ENCODE measurements at places on chromosomes 7 and 10.

- DNase-seq: no peak
These were observed 64.6 kb downstream of the WDFY4 start for GRCh38 chr10:48749254-48749787.

GRCh38 chr10:57830877-57831560 lies 436.7 kb downstream of the IPMK start:
- no peak for DNase-seq

GRCh38 chr10:34886906-34887642 lies 72.0 kb upstream of the PARD3 start:
- no peak for DNase-seq

- DNase-seq: no peak
These were observed 9.8 kb downstream of the RHBDD2 start for GRCh38 chr7:75888464-75889222.

GRCh38 chr10:68435803-68436202 lies 28.7 kb upstream of the RUFY2 start:
- no peak for DNase-seq

- peak; percentile 84 for DNase-seq
These were observed 11.8 kb upstream of the CAMK2G start for GRCh38 chr10:73886085-73886529.

DNA sequence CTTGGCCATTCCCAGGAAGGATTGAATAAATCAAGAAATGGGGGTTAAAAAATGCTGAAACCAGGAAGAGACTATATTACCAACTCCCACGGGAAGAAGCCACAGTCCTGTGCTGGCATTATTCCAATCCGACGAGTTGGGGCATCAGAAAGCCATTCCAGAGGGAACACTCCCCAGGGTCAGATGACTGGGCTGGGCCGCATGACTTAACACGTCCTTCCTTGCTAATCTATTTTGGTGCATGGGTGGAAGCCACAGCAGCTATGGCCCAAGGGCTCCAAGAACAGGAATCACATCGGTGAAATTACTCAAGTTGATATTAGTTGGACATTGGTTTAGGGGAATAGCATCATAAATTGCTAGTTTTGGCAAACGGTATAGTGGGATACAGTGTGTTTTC lies 592.9 kb upstream of the NRP1 start:
- peak; percentile 34 for DNase-seq

- DNase-seq: no peak
These were observed 70.0 kb upstream of the SMIM30 start for GRCh38 chr7:113188396-113188795.

GRCh38 chr7:21412410-21412851 lies 15.5 kb upstream of the SP4 start:
- DNase-seq: no peak

DNA sequence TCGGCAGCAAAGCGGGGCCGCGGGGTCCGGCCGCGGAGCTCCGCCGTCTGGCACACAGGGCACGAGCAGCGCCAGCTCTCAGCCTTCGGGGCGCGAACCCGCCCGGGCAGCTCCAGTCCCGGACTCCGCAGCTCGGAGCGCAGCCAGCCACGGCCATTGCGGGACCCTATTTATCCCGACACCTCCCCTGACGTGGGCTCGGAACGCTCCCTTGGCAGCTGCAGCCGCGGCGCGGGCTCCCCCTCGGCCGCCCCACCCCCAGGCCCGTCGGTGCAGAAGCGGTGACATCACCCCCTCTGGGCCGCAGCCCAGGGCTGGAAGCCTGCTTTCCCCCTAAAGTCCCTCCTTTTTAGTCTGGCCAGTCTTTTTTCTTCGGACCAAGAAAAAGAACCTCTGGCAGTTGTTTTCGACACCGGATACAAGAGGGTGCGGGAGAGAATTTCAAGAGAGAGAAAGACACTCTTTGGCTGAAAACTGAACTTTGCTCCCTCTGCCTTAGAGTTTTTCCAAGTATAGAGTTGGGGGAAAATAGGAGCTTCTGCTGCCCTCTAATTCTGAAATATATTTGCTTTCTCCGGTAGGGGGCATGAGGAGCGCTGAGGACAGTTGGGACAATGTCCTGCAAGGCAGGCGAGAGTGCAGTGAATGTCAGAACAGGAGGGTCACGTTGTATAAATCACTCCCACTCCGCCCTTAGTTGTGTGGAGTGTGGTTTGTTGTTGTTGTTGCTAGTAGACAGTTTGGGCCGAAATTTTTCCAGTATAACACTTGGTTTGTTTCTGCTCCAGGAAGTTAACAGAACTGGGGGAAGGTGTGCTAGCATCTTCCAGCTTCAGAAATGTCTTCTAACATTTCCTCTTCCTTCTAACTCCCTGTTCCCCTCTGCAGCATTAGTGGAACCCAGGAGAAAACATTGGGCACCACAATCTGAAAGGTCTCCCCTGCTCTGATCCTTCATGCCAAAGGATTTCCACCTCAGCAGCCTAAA lies at the start of gene SFRP4:
Gene SFRP4 (minus strand): TSS at position 145 of the 988 bp plus-strand sequence. CDS start 280 bp downstream, outside the sequence.
- peak; percentile 86 for DNase-seq

DNA sequence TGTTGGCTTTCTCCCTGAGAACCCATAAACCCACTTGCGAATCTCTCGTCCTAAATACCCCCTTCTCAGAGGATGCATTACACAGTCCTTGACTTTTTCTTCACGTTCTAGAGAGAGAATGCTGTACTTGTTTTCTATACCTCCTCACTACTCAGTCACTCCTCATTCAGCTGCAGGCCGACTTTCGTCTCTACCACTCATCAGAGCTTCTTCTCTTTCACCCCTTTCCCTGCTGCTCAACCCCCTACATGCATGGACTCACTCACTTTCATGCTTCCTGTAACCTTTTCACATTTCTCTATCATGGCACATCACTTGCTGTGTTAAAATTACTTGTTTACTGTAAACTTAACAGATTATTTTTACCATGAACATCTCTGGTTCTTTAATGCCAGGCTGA lies 19.8 kb downstream of the MDFIC start:
- DNase-seq: no peak

- no peak for DNase-seq
These were observed 2.6 kb downstream of the CPVL start for GRCh38 chr7:29143751-29144150.

GRCh38 chr7:2834748-2835441 lies 9.2 kb downstream of the GNA12 start:
- DNase-seq: no peak

- no peak for DNase-seq
These were observed 232.5 kb upstream of the FZD1 start for GRCh38 chr7:91031757-91032156.

GRCh38 chr7:5041047-5041446 lies 4.6 kb upstream of the RBAK start:
- DNase-seq: peak; percentile 28

- DNase-seq: no peak
These were observed 75.2 kb upstream of the CHST15 start for GRCh38 chr10:124168581-124168980.

GRCh38 chr7:135274495-135275268 lies 41.0 kb downstream of the STRA8 start:
- DNase-seq: peak; percentile 68

DNA sequence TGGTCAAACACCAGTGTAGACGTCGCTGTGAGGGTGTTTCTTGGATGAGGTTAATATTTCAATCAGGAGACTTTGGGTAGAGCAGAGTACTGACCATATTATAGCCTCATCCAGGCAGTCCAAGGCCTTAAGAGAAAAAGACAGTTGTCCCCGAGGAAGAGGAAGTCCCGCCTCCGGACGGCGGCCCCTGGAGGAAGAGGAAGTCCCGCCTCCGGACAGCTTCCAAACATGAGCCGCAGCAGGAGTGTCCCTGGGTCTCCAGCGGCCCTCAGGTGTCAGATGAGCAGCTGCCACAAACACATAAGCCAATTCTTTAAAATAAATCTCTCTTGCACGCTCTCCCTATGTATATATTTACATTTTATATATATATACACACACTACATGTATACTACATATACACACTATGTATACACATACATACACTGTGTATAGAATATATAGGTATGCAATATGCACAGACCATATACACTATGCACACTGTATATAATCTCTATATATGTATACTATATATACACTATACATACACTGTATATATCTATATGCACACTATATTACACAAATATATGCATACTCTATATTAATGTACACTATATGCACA lies 37.5 kb downstream of the PWWP2B start:
- no peak for DNase-seq

- DNase-seq: no peak
These were observed 1013.5 kb downstream of the GATA3 start for GRCh38 chr10:9068003-9068402.

- no peak for DNase-seq
These were observed 57.7 kb upstream of the DNAJB6 start for GRCh38 chr7:157278791-157279724.

GRCh38 chr10:109875828-109876821 lies 47.2 kb downstream of the XPNPEP1 start:
- DNase-seq: no peak

GRCh38 chr10:69974551-69975155 lies 78.0 kb upstream of the MACROH2A2 start:
- DNase-seq: no peak

- peak; percentile 88 for DNase-seq
These were observed 7.3 kb upstream of the KLHDC10 start for GRCh38 chr7:130063036-130063435.

DNA sequence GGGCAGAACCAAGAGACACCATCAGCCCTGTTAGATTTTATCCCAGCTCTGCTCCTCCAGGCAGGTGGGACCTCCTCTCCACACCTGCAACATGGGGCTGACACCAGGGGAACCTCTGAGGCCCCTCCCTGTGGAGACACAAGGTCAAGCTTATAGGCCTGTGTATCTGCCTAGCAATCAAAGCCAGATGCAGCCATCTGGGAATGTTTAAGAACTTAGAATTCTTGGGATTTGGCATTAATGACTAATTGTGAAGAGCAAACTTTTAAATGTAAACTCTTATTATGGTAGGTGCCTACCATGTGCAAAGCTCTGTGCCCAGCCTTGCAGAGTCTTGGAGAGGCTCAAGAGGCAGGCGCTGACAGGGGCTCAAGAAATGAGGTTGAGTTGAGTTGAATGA lies 52.1 kb downstream of the TBATA start:
- no peak for DNase-seq

- no peak for DNase-seq
These were observed 177.7 kb downstream of the SLC25A13 start for GRCh38 chr7:96144260-96144526.

DNA sequence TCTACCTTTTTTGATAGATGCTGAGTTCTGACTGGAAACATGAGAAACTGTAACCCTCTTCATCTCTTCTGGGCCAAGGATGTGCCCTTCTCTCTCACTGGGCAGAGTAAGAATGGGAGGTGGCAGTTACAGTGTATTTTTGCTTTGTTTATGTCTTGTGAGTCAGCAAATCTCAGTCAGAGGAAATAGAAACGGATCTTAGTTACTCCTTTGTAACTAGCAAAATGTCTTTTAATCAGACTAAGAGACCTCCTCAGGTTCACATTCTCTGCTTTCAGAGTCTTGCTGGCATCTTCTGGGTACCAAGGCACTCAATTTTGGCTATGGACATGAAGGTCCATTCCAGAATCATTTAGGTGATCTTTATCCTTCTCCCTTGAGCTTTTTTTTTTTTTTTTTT lies 70.9 kb downstream of the HHEX start:
- DNase-seq: no peak

- DNase-seq: no peak
These were observed 159.8 kb upstream of the MTPN start for GRCh38 chr7:136136906-136137454.

GRCh38 chr7:33550979-33551378 lies 354.4 kb upstream of the BMPER start:
- no peak for DNase-seq

- no peak for DNase-seq
These were observed 54.7 kb downstream of the HSPA12A start for GRCh38 chr10:116687633-116688032.

DNA sequence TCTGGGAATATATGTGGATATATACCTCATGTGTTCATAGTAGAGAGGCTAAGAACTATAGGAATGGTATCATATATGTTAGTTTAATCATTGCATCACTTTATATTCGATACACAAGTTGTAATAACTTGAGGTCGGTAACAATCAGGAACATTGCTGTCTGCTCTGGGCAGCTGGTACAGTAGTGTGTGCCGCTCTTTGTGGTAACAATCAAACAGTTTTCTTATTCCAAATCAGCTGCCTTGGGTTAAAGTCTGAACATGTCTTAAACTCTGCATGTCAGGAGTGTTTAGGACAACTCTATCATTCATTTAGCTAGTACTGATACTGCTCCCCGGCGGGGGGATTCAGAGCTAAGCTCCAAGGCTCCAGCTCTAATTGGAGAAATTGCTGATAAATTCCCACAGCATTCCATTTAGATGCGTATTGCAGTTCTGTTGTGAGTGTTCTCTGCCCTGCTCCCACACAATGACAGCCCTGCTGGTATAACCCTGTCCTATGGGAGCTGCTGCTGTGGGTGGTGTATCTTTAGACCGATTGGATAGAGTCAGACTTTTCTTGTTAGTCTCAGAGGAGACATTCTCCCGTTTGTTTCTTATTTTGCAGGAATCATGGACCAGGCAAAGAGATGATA lies 707.5 kb upstream of the FZD8 start:
- DNase-seq: peak; percentile 87

- no peak for DNase-seq
These were observed 26.7 kb downstream of the SHH start for GRCh38 chr7:155785536-155785935.

- DNase-seq: no peak
These were observed 77.1 kb downstream of the INPP5A start for GRCh38 chr10:132614431-132615340.

DNA sequence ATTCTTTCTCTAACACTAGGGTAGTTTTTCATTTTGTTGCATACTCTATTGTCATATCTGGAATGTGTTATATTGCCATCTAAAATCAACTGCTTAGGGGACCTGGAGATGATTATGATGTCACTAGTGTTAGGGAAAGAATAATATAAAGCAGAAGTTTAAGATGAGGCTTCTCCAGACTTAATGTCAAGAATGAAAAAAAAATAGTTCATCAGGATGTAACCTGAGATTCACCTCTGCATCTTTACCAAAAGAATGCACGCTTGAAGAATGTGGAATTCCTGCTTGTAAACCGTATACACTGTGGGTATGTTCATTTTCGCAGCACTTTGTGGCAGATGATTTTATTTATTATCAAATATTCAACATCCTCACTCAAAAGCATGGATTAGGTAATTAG lies 184.6 kb downstream of the ST7 start:
- no peak for DNase-seq

DNA sequence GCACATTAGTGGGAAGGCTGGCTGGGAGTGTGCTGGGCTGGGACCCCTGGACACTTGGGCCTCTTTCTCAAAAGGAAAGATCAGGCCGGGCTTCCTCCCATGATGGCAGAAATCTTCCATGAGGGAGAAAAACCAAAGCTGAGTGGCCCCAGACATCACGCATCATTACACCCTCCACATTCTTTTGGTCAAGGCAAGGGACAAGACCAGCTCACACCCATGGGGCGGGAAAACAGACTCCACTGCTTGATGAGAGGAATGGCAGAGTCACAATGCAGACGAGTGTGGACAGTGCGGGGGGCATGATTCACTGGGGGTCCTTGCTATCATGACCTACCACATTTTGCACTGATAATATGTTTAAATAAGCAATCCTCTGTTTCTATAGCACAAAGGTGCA lies 73.3 kb downstream of the CREB3L2 start:
- DNase-seq: no peak

All from SJCRH30 (cell line).